IMR-90 (cell line): ENCODE measurements at places on chromosomes 11 and 22. TPM values are rescaled to one million over a fixed set of nuclear protein-coding genes. Genes with fewer than 3 reads are reported as not detected.

- DNase-seq, result peak; percentile 49
These were observed 1.5 kb upstream of the KLHDC7B start for GRCh38 chr22:50544078-50544745.

DNA sequence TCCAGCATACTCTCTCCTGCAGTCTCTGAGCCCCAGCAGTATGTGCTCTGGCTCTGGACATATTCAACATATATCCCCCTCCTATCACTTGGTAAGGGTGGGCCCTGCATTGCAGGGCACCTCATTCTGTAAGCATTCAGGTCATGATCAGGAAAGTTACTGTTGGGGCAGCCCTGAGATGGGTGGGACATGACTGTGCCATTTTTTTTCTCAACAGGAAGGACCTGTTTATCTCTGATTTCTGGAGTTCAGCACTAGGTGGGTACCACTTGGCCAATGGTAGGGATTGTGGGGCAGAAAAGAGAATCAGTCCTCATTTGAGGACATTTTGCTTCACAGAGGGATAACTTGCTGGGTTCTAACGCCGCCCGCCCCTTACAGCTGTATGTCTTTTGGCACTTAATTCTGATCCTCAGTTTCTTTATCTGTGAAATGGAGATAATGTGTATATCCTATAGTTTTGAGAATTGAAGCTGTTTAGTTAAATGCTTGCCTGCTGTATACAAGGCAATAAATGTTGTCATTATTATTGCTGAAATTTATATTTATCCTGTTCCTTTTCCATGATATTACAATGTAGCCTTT, 2.2 kb downstream of the SRRD start:
- no peak for DNase-seq

GRCh38 chr11:117815262-117815803, 9.2 kb downstream of the FXYD2 start:
- DNase-seq, result no peak

DNA sequence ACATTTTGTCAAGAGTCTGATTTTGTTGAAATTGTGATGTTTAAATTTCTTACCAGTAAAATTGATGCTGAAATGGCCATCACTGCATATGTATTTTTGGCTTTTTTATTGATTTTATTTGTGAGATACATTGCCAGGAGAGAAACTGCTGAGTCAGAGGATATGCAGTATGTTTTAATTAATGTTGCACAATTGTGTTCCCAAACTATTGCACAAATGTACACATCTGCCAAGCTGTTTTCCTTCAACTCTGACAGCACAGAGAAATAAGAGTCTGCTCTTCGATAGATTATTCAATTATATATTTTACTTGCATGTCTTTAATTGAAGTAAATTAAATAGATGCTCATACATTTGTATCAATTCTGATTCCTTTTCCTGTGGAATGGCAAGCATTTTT, 640.2 kb upstream of the LUZP2 start:
- DNase-seq, result peak; percentile 67

Gene OR52A1
- total RNA-seq, result not detected in 2 replicates

DNA sequence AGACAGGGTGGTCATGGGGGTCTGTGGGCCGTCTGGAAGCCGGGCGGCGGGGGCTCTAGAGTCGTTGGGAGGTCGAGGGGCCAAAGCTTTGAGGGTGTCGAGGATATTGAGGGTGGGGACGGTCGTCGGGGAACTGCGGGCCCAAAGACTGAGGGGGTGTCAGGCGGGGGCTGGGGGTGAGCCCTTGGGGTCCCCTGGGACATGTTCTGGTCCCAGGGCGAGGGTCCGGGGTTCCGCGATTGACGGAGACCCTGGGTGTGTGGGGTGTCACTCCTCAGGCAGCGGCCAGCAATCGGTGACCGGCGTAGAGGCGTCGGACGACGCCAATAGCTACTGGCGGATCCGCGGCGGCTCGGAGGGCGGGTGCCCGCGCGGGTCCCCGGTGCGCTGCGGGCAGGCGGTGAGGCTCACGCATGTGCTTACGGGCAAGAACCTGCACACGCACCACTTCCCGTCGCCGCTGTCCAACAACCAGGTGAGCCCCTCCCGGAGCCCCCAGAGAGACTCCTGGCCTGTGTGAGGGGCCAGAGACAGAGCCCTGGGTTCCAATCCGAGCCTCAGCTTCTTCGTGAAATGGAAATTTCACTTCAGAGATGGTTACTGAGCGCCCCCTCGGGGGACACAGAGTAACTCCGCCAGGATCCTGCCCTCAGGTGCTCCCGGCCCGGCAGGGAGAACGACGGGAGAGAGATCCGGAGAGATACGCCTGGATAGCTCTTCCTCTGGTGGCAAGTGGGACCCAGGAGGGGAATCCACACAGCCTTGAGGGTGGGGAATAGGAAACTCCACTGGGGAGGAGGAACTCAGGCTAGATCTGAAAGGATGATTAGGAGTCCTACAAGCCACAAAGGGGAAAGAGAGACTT, 714 bp downstream of the SDF2L1 start:
- peak; percentile 44 for DNase-seq

GRCh38 chr22:17213976-17214375, 5.3 kb downstream of the ADA2 start:
- peak; percentile 3 for DNase-seq

- no peak for DNase-seq
These were observed 775 bp downstream of the FAM181B start for GRCh38 chr11:82732734-82733443.

- no peak for DNase-seq
These were observed at the start of gene SLC25A18 for GRCh38 chr22:17562906-17563870. Gene SLC25A18, plus strand, starts transcription at chr22:17563498. Its CDS starts 16,447 bp downstream, at chr22:17579945.

- peak; percentile 48 for DNase-seq
These were observed 688 bp downstream of the PTS start for GRCh38 chr11:112226831-112227401.

Gene CDK2AP2
- total RNA-seq, result 8.1 and 9.2 TPM in 2 replicates

Gene RCOR2
- 0.56 and 0.90 TPM in 2 replicates for total RNA-seq

Gene APOA1
- total RNA-seq, result 0.18 and 0.56 TPM in 2 replicates

DNA sequence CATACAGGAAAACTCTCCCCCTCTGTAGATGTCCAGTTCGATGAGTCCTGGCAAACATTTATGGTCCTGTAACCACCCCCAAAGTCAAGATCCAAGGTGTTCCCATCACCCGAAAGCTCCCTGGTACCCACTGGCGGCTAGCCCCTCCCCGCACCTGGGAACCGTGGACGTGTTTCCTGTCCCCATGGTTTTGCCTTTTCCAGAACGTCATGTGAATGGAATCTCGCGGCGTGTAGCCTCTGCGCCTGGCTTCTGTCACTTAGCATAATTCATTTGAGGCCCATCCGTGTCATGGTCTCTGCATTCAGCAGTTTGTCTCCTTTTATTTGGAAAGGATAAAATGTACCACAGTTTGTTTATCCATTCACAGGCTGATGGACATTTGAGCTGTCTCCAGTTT, 106.3 kb downstream of the KCNQ1 start:
- no peak for DNase-seq

DNA sequence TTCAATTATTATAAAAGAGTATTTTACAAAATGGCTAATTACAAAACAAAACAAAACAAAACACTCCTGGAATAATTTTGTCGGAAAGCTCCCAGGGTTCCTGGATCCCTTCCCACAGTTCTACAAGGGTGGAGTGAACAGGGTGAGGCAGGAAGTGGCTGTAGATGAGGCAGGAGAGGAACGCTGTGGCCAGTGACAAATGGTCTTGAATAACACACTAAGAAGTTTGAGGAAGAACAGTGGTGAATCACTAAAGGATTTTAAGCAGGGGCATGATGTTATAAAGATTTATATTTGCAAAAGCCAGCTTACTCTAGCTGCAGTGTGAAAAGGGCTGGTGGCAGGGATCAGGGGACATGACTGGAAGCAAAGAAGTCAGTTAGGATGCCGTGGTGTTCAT, 33.8 kb upstream of the APOA1 start:
- DNase-seq, result peak; percentile 90

DNA sequence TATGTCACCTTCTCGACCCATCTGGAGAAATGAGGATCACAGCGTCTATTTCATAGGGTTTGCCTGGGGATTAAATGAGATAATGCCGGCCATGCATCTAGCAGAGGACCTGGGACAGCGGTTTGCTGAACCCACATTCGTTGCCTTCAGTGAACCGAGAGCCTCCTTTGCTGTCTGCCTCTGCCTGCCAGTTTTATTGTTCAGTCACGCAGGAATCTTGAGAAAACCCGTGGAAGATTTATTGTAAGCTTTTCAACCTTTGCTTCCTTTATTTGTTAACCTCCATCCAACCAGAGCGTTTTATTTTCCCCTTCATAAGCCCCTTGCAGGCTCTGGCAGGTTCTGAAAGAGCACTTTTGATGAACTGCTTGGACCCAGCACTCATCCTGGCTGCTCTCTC, 202.3 kb upstream of the SYN3 start:
- DNase-seq, result no peak

- DNase-seq, result peak; percentile 45
These were observed at the start of gene CHRM4 for GRCh38 chr11:46391578-46392420. Gene CHRM4, minus strand, starts transcription at chr11:46391776. Its CDS starts 5,219 bp downstream, at chr11:46386557.

DNA sequence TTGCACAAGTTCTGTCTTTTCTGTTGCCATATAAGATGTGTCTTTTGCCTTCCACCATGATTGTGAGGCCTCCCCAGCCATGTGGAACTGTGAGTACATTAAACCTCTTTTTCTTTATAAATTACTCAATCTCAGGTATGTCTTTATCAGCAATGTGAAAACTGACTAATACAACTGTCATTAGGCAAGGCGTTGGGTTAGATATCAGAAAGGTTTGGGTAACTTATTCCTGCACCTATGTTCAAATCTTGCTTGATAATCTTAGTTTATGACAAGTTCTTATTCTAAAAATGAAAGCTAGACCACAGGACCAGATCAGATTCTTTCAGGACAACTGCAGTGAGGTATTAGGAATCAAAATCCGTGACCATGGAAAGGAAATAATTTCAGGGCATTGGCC, 160.6 kb upstream of the BDNF start:
- no peak for DNase-seq

Gene APOL5
- total RNA-seq, result under 0.01 and 0.18 TPM in 2 replicates

GRCh38 chr11:17780668-17781067, 46.1 kb downstream of the KCNC1 start:
- DNase-seq, result no peak

Gene RTL10
- 8.6 TPM in 2 replicates for total RNA-seq

- no peak for DNase-seq
These were observed 33.1 kb downstream of the FLRT1 start for GRCh38 chr11:64068705-64069400.

DNA sequence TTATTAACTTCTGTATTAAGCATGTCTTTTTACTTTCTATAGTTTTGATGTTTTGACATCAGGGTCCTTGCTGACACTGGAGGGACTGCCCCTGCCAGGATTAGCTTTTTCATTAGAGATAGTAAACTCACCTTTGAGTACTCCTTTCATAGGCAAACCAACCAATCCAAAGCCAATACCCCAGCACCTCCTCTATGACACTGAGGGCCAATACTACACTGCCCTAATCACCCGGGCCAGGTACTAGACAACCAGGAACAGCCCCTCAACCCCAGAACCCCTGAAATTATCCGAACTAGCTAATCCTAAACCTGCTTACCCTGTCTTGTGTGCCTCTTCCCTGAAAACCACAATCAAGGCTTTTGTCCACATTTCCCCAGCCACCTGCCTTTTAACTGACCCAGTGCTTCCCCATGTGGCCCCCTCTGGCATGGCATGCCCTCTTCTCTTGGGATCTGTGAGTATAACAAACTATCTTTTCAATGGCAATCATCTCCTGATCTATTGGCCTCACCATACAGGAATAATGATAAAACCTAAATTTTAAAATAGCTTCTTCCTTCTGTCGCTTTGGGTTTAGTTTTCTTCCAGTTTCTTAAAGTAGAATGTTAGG, 31.2 kb downstream of the RAB6A start:
- DNase-seq, result no peak

GRCh38 chr22:26669060-26669481, 11.7 kb downstream of the MIAT start:
- DNase-seq, result peak; percentile 63

- DNase-seq, result no peak
These were observed 163.4 kb downstream of the CNTN5 start for GRCh38 chr11:99184146-99184545.

Gene SYT7
- under 0.01 TPM in 1 of 2 replicates, not detected in the other for total RNA-seq

GRCh38 chr11:57588046-57588710, 9.3 kb upstream of the SERPING1 start:
- DNase-seq, result no peak

Gene HSPB2
- total RNA-seq, result under 0.01 and 0.18 TPM in 2 replicates

Gene SGSM1
- total RNA-seq, result not detected in 2 replicates

DNA sequence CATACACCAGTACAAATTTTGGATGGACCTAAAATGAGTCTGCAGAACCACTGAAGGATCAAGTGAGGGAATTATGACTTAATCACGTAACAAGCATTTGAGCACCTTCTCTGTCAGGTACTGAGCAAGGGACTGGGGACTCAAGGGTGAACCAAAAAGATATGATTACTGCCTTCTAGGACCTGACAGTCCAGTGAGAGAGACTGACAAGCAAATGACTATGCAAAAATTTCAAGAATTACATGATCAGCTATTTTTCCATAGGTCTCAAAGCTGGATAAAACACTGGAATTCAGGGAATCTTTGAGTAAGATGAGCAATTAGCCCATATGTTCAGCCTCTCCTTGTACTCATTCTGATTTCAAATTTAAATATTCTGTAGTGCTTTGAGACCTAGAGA, 5.2 kb upstream of the STT3A start:
- DNase-seq, result no peak

DNA sequence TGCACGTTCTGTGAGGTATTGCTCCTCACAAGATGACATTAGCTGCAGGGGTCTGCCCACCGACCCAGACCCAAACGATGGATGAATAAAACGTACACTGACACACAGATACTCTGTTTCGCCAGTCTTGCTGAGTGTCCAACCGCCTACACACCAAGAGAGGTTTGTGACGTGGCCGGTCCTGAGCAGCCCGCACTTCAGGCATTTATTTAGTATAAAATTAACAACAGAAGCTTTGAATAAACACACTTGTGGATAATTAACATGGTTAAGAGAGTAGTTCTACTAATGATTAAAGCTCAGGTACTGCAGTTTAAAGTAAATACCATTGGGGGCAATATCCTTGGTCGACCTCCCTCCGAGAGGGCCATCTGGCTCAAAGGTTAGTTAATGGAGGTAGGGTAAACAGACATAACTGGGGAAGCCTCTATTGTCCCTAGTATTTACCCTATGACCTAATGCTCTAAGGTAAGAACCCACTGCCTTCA, 75.7 kb downstream of the CCDC83 start:
- no peak for DNase-seq

GRCh38 chr11:7606496-7606895, 66.8 kb downstream of the CYB5R2 start:
- no peak for DNase-seq
